Heart right ventricle (tissue), 16 donors: ENCODE measurements at places on chromosomes 1 and 21. TPM values are rescaled to one million over a fixed set of nuclear protein-coding genes. Genes with fewer than 3 reads are reported as not detected.

DNA sequence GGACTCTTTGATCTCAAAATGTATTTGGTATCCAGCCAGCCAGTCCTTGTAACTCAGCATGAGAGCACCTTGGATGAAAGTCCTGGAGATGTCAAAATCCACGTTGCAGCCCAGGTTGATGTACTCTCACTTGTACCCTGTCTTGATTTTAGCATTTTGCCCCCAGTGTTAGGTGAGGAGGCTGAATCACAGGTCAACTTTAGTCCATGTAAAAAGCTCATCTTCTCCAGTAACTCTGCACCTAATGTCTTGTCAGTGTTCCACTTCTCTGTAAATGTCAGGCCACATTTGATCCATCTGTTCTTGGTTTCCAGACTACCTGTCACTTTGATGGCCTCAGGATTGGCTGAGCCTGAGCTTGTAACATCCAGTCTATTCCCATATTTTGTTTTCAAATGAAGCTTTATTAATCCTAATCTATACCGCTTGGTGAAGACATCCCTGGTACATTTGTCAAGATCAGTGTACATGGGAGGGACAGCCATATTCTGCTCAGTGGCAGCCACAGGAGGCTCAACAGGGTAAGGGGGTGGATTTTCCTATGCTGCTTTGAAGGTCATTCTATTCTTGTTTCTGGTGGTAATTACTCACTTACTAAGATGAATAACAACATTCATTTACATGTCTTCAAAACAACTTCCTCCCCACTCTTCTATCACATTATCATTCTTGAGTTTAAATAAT is 24.1 kb upstream of the FCRL3 start:
- H3K4me3 ChIP-seq, result no peak overlapping the region
- no peaks in the 10 kb centered on the region for H3K36me3 ChIP-seq
- H3K27ac ChIP-seq, result no peak overlapping the region
- H3K27me3 ChIP-seq, result no peaks in the 10 kb centered on the region
- no peaks in the 10 kb centered on the region for H3K4me1 ChIP-seq
- no peak for DNase-seq

MNDA gene
- 1.0 TPM for polyA plus RNA-seq

- no peak overlapping the region for H3K4me3 ChIP-seq
- DNase-seq, result peak; percentile 57
- H3K36me3 ChIP-seq, result no peaks in the 10 kb centered on the region
- H3K27me3 ChIP-seq, result peaks cover 53% of the 10 kb centered on the region
- H3K27ac ChIP-seq, result peak overlapping the region; percentile 57
- no peaks in the 10 kb centered on the region for H3K4me1 ChIP-seq
Measured at GRCh38 chr21:42061195-42061985, 9.7 kb upstream of the UMODL1 start.

DNA sequence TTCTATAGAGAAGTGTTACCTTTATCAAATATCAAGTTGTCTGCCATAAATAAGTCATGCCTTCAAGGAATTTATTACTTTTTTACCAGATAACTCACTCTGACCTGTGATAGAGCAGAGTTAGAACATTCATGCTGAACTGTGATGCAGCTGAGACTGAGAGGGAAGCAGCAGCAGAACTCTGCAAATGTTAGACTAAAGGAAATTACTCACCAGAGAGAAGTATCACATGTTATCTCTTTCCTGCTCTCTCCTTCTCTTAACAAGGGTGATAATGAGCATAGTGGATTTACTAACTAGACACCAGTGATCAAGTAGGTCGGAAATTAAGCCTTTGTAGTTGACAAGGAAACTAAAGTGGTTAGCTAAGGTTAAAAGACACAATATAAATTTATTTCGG is 181.6 kb downstream of the RASAL2 start:
- H3K4me1 ChIP-seq, result peaks cover 45% of the 10 kb centered on the region
- H3K4me3 ChIP-seq, result no peak overlapping the region
- no peaks in the 10 kb centered on the region for H3K27me3 ChIP-seq
- no peaks in the 10 kb centered on the region for H3K36me3 ChIP-seq

DNA sequence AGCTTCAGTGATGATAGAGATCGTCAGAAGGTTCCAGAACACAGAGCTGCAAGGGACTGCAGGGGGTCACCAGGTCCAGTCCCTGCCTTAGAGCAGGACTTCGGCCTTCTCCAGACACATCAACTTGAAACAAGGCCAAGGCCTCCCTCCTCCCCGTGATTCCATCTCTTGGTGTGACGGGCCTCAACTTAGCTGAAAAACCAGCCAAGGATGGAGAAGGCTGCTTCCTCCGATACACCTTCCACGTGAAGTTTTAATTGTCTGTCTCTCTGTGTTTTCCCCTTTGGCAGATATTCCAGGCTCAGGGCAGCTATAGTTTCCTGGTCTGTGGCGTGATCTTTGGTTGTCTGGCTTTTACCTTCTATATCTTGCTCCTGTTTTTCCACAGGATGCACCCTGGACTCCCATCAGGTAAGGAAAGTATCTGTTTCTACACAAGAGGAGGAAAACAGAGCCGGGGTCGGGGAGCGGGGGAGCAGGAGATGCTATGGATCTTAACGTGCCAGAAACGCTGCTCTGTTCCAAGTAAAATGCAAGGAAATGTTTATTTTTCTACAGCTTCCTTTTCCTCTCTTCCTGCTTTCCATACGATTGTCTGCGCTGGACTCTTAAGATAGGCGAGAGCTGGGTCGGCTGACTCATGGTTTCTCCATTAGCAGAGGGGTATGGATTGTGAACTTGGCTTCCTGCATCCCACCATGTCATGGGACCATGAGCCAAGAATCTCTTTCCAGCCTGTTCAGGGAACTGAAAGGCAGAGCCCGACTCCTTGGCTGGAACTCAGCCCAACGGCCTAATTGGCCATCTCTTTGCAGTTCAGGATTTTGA is 32.8 kb downstream of the ELK4 start:
- H3K4me1 ChIP-seq, result peaks cover 45% of the 10 kb centered on the region
- peak overlapping the region; percentile 57 for H3K27ac ChIP-seq
- no peaks in the 10 kb centered on the region for H3K27me3 ChIP-seq
- H3K36me3 ChIP-seq, result peaks cover 6% of the 10 kb centered on the region
- peak; percentile 88 for DNase-seq
